ENCODE measurements at places on chromosomes 11 and 22.

- DNase-seq = no peak
These were observed 7.5 kb downstream of the CRYBB1 start for GRCh38 chr22:26610072-26610958.

DNA sequence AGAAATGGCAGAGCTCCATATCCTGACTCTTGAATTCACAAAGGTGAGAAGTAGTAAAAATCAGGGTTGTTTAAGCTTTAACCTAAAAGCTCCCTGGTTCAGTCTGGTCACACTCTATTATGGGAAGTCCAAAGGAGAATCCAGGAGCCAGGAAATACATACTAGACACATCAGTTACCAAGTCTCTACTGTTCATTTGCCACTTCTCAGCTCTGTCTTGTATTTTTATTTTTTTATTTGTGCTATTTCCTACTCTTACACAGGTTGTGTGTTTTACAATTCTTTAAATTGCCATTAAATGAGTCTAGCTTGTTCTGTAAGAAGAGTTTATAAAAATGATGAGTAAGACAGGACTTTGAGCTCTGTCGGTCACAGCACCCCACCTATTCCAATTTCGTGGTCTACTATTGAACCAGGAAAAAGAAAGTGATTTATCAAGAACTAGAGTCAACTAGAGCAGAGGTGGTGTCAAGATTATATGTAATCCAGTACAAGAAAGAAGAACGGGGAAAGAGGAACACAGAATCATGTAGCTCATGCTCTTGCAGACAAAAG is 9.7 kb downstream of the MS4A12 start:
- DNase-seq = no peak

GRCh38 chr11:27266125-27266524 is 96.9 kb downstream of the CCDC34 start:
- no peak for DNase-seq

DNA sequence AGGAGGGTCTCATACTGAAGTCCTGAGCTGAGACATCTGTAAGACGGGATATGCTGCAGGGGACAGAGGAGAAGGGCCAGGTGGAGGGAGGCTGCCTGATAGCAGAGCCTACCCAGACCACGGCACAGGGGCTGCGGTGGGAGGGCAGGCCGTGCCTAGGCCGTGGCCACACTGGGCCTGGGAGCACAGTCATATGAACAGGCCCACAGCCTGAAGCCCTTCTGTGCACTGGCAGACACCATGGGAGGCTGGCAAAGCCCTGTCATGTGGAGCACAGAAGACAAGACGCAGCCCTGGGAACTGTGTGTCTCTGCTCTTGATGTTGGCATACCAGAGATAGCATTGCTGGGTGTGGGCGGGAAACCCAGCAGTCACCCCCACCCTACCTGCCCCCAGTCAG is 3.3 kb downstream of the SPATA19 start:
- no peak for DNase-seq

- DNase-seq = peak; percentile 11
These were observed 6.5 kb downstream of the PIM3 start for GRCh38 chr22:49966774-49967705.

GRCh38 chr11:103980108-103980507 is 56.3 kb upstream of the DDI1 start:
- DNase-seq = no peak

- no peak for DNase-seq
These were observed 46.0 kb upstream of the MICAL2 start for GRCh38 chr11:12064136-12064953.

- DNase-seq = no peak
These were observed 52.9 kb downstream of the UVRAG start for GRCh38 chr11:75867778-75868374.

Measured in thoracic aorta (tissue), 2 donors.